ENCODE measurements at places on chromosomes 3 and 15.

GRCh38 chr3:101478980-101479379, 34.0 kb downstream of the SENP7 start:
- DNase-seq, result no peak

GRCh38 chr3:24344784-24345439, 149.7 kb downstream of the THRB start:
- no peak for DNase-seq

GRCh38 chr15:65286069-65286703, 497 bp downstream of the PARP16 start:
- DNase-seq, result peak; percentile 41

GRCh38 chr3:123028233-123028828, 768 bp upstream of the SEMA5B start:
- DNase-seq, result peak; percentile 64

DNA sequence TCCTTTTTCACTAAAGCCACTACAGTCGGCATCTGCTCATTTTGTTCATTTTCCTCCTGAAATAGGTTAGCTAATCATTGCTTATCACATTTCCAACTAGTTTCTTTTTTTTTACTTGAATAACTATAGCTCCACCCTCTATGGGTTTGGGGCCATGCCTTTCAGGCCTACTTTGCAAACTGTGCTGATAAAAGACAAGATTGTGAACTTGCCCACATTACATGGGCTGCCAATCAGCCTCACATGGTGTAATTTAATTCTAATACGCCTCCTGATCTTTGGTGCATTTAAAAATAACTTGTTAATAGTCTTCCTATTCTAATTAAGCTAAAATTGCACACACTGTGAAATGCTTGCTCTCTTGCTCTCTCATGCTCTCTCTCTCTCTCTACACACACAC, 90.5 kb downstream of the TGFBR2 start:
- DNase-seq, result no peak
